ENCODE measurements at places on chromosomes 12 and 14.

- no peak for DNase-seq
These were observed 8.2 kb upstream of the TRPV4 start for GRCh38 chr12:109841356-109841755.

DNA sequence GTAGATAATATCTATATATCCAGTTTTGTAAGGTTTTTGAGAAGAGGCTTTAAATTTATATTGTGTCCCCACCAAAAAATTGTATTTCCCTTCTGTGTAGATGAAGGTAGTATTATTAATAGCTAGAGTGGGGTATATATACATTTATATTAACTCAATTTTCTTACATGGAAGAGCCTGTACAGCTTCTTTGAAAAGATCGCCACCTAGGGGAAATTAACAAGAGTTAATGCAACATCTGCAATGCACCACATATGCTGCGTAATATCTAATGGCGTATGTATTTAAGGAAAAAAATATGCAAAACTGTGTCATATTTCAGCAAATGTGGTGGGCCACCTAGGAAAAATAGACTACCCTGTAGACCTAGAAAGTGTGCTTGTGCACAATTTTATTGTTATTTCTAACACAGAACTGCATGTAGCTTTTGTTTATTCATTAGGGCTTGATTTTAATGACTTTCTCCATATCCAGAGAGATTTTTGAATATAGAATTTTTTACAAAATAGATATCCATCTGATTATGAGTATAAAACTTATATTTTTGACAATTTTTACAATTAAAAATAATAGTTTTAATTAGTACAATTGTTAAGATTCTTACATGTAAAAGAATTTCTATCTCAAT is 14.0 kb downstream of the CCER1 start:
- no peak for DNase-seq

DNA sequence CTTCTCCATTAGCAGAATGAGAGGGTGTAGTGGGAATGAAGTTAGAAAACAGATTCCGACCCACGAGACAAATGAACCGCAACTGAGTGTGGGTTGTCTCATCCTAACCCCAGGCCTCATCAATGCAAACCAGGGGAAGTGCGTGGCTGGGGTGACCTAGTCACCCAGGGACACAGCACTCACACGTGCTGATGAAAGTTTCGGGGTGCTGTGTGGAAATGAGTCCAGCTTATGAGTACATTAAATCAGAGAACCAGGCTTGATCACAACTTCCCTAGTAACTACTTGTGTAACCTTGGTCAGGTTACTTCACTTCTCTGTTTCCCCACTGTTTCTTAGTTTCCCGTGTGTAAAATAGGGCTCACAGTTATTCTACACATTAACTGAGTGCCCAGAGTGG is 95.4 kb upstream of the CDKN3 start:
- no peak for DNase-seq

DNA sequence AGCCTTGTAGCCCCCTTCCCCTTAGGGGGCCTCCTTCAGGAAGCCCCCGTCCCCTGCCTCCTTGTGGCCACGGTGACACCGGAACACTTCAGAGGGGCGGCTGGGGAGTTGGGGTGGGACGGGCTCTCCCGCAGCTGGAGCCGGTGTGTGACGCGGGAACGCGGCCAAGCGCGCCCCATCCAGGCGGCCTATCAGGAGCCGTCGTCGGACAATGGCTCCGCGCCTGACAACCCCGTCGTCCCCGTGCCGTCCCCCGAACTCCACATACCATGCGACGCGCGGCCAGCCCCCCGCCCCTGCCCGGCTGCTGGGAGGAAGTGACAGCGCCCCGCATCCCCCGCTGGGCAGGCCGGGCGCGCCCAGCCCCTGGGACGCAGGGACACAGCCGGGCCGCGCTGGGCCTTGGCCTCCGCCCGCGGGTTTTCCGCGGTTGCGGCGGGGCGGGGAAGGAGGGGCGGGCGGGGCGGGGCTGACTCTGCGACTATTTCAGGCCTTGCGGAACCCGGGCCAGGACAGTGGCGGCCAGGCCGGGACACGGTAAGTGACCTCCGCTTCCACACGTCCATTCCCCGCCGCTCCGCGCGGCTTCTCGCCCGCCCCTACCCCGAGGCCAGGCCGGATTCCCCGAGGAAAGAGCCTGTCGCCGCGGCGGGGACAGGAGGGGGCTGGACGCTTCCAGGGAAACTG is at the start of gene TNFAIP2:
TNFAIP2 (plus strand) TSS at position 515 of the 687 bp plus-strand sequence. CDS start 2,997 bp downstream, outside the sequence.
- DNase-seq = no peak

- no peak for DNase-seq
These were observed 47.9 kb upstream of the BCAT1 start for GRCh38 chr12:24996820-24997219.

DNA sequence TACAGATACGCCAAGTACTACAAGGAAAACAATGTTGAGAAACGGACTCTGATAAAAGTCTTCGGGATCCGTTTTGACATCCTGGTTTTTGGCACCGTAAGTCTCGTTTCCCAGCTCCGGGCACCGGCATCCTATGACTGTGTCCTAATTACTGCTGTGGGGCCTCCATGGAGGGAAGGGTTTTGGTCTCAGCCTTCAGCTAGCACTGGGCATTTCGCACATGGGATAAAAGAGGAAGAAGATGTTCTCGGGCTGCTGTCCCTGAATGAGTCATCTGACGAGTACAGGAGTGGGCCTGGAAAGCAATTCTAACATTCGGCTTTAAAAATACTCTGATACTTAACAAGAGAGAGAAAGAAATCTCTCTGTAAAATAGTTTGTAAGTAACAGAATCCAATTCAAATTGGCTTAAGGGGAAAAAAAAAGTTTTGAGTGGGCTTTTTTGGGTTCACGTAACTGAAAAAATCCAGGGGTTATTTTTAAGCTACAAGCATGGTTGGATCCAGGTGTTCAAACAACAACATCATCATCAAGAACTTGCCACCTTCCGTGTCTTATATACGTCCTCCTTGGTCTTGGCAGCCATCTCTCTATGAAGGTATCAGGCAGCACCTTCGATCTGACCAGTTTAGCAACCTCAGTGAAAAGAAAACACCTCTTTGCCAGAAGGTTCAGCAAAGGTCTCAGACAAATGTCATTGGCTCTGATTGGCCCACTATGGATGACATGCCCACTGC is 34.4 kb upstream of the P2RX4 start:
- DNase-seq = no peak

DNA sequence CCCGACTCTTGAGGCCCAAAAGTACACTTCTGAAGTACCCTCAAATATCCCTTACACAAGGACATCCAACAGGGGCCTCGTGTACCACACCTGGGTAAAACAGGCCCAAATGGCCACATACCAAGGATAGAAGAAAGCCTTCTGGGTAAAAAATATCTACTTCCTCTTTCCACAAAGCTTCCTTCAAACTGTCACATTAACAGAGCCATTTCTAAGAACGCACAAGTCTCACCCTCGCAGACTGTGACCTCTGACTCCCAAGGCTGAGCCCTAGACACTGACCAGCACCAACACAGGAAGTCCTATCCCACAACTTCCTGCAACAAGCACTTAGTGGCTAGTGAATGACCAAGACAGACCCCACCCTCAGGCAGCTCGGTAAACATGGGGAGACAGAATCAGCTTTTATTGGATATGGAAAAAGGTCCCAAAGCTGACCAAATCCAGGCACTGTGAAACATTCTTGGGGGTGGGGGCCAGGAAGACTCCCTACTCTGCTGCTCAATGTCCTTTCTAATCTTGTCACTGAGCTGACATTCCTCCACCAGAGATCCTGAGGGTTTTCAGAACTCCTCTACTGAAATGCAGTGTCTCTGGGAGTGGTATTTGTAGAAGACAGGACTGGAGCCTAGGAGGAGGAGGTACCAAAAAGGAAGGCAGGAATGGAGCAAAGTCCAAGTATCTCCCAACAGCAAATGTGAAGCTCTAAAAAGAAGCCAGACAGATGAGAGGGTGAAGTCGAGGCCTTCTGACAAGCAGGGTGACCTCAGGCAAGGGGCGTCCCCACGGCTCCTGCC is 15.9 kb downstream of the KCTD10 start:
- no peak for DNase-seq

DNA sequence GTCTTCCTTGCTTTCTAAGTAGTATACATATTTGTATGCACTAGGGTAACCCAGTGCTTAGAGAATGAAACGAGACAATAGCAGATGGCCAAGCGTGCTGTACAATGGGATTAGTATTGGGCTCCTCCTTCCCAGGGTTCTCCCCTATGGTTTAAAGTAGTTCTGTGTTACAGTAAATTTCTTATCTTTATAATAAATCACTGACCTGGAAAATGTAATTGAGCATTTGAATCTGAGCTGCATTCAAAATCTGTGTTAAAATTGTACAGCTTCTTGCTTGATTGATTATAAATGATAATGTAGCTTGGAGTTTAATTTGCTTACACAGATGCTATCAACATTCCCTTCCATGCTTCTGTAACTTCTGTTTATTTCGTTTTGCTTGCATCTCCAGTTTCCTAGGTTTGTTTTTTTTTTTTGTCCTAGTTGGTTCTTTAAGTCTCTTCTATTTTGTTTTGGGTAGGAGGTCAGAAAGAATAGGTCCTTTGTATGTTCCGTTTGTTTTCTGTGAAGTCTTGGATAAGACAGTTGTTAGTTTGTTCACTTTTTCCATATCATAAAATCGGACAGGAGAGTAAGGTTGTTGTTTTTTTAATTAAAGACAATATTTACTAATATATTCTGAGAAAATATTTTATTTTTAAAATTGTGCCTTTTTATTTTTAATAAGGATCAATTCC is 171.2 kb downstream of the ERC1 start:
- peak; percentile 31 for DNase-seq
